RPMI7951 (cell line): ENCODE measurements at places on chromosomes 3 and 15.
A peak's percentile ranks its signal among the peaks of the same experiment; 100 is the strongest.

- peak; percentile 34 for DNase-seq
These were observed 1.0 kb downstream of the MYLK start for GRCh38 chr3:123883111-123883510.

DNA sequence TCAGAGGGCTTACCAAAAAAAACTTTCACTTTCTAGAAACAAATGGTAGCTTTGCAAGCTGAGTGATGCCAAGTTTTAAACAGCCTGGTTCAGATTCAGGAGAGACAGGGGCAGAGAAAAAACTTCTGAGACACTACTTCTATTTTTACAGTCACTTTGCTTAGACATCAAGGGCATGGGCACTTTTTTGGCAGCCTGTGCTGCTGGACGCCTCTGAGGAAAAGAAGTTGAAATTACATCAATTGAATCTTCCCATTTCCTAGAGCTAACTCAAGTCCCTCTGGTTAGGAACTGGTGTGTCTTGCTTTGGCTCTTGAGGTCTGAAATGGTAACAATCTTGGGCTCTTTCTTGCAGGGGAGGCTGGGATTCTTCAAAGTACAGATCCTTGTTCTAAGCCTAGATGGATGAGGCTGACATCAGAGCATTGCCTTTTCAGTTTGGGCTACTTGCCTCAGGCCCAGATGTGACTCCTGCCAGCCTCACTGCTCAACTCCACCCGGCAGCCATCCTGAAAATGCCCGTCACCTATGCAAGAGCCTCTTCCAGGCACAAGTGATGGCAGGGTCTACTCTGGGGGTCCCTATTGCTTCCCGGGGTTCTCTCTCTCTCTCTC is 357.5 kb downstream of the FOXP1 start:
- peak; percentile 31 for DNase-seq

- DNase-seq = peak; percentile 15
These were observed 30.6 kb upstream of the GPR160 start for GRCh38 chr3:170007031-170007663.

DNA sequence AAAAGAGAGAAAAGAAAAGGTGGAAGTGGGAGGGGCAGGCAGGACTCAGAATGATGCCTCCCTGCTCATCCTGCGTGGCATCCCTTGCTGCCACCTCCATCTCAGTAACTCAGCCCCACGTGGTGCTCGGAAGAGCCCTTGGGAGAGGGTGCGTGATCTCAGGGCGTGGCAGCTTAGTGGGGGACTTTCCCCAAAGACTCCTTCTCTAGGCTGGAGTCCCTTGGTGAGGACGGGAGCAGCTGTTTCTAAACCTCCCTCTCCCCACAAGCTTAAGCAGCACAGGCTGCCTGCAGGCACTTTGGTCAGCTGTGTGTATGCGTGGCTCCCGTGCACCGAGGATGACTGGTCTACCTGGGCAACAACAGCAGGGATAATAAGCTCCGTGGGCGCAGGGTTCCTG is 7.4 kb upstream of the ANPEP start:
- DNase-seq = peak; percentile 94

DNA sequence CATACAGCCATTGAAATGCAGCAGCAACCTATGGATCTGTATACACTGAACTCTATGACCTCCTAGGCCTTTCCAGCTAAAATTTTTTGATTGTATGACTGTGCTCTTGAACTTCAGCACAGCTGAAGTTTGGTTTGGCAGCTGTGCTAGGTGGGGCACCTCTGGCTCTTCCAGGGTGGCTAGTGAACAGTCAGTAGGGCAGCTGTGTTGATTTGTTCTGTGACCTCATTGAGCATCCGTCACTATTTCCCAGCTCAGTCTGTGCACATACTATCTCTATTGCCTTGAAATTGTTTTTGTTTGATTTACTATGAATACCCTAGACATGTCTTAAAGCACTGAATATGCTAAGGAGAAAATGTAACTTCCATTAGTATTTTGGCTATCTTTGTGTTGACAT is 363.2 kb upstream of the NAALADL2 start:
- DNase-seq = no peak

DNA sequence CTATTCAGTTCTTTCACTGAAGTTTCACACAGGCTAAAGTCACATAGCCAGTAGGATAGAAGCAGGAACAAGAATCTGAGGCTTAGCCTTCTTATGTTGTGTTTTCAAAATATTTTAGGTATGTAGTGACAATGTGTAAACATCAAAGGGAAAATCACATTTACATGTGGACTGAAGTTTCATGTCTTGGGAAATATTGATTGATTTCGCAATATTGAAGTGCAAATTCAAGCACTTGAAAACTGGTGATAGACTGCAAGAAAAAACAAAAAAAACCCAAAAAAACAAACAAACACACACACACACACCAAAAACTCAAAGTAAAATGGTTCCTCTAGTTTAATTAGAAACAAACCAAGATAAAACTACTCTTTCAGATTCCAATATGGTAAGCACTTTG is 773.3 kb downstream of the PDCD6IP start:
- DNase-seq = no peak

GRCh38 chr3:29854821-29855220 is 574.0 kb downstream of the RBMS3 start:
- DNase-seq = no peak

DNA sequence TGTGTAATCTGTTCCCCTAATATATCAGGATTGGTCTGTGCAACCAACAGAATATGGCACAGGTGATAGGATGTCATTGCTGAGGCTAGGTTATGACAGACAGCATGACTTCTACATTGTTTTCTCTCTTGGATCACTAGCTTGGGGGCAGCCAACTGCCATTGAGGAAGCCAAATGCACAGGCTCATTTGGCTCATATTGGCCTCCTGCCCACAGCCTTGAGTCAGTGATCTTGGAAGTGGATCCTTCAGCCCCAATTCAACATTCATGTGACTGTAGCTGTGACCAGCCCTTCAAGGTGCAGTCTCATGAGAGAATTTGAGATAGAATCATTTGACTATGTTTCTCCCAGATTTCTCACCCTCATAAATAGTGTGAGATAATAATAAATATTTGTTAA is 675.6 kb downstream of the GRM7 start:
- DNase-seq = no peak

DNA sequence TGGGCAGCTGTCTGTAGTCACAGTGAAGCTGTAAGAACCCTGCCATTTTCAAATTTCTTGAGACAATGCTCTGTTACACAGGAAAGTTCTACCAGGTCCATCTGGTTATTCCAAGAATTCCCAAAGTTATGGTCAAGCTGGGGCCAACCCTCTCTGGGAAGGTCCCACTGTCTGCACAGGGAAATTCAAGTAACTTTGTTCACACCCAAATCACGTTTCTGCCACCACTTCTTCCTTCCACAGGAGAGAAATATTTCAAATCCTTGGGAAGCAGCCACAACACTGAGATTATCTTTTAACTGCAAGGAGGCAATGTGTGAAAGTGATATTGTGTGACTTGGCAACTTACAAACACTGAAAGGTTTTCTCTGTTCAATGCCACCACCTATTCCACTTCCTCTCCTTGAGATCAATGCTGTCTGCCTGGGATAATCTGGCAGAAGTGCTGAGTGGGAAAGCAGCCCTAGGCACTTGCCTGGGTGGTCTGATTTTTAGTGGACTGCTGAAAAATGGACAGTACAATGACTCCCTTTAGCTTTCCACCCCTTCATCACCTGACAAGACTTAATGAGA is 5.6 kb downstream of the SCAMP2 start:
- DNase-seq = no peak

DNA sequence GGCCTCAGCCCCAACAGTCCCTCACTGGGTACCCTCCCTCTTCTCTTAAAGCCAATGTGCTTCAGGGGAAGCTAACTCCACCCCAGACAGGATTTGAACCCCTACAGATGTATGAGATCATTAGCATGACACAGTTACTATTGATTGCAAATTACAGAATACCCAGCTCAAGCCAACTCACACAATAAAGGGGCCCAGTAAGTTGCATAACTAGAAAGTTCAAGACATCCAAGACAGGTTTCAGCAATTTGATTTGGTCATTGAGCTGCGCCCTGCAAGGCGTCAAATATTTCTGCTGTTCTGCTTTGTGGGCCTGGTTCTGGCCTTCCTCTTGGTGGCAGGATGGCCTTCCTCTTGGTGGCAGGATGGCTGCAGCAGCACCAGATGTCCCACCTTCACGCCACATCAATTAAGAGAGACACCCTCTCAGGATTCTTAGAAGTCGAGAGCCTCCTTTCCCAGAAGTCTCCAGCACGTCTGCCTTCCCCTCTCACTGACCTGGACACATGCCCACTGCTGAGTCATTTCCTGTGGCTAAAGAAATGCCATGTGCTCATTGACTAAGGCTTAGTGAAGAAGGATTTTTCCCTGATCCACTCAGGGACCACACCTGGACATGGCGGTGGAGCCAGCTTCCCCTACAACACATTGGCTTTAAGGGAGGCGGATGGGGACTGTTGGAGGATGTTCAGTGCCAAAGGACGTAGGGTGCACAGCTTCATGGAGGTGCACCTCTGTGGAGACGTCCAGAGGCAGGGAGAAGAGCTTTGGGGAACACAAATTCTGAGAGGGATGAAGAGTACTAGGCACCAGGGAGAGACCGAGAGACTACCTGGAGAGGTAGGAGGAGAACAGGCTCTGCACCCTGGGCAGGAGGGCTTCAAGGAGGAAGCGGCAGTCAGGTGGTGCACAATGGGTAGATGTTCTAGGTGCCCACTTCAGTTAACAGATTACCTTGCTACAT is 49.1 kb downstream of the DNASE1L3 start:
- peak; percentile 98 for DNase-seq

DNA sequence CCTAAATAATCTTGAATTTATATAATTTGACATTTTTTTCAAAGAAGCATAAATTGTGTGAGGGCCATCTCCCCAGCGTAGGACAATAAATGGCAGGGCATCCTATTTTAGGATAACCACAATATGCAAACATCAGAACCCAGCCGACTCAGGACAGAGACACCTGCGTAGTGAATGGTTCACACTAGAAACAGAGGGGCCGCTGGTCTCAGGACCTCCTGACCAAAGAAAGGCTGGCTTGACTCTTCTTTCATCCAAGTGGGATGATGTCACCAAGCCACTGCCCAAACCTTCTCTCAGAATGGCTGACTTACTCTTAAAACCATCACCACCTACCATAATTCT is 162.1 kb downstream of the FOXP1 start:
- DNase-seq = no peak

- peak; percentile 62 for DNase-seq
These were observed 1.4 kb downstream of the SLTM start for GRCh38 chr15:58931987-58932588.

DNA sequence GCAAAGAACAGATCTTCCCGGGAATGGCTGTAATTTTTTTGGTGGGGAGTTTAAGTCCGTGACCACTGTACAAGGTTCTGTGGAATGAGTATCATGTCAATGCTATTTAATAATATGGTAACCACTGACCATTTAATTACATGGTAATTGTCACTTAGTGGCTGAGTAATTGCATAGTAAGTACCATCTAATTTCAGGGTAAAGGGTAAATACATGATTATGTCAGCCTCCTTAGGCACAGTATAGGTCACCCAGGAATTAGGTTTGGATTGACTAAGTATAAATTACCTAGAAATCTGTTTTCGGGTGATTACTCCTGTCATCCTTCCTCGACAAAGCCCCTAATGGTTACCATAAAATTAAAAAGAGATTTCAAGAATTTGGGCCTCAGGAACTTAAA is 120.1 kb upstream of the AGBL1 start:
- DNase-seq = no peak

GRCh38 chr3:181757694-181758306 is 46.1 kb downstream of the SOX2 start:
- no peak for DNase-seq

DNA sequence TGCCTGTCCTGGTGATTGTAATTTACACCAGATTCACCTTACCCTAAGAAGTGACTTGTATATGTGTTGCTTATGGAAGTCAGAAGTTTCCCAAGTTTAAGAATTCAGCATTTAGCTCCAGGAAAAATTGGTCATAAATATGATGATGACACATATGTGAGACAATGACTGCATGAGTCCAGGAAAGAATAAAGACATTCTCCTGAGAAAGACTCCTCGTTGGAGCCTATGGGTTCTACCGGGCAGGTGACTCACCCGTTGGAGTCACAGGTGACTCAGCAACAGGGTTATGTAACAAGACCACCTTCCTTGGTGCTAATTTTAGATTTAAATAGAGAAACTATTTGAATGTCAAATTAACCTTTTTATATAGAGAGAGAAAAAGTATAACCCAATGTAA is 662.4 kb downstream of the FHIT start:
- DNase-seq = peak; percentile 71

DNA sequence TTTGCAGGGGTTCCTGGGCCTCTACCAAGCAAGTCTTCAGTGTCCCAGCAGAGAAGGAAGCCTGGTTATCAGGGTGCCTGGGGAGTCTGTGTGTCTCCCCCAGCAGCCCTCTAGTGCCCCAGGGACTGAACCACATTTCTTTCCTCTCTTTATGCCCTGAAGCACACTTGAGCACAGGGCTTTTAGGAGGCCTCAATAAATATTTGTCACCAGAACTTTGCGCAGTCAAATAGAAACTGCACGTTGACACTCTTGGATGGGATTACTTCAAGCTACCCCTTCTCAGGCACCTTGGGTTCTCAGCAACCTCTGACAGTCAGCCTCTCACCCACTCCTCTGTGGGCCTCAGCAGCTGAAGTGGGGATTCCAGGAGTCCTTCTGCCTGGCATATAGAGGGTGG is 226.6 kb upstream of the HES1 start:
- DNase-seq = no peak

GRCh38 chr3:155211266-155211665 is 82.2 kb downstream of the STRIT1 start:
- DNase-seq = no peak

- DNase-seq = no peak
These were observed 3.8 kb upstream of the GABRR3 start for GRCh38 chr3:98038876-98039275.

GRCh38 chr3:45817831-45818522 is 21.6 kb upstream of the SLC6A20 start:
- DNase-seq = peak; percentile 98

GRCh38 chr3:150889106-150889505 is 16.1 kb downstream of the MINDY4B start:
- no peak for DNase-seq

GRCh38 chr3:5332270-5332956 is 144.9 kb downstream of the EDEM1 start:
- no peak for DNase-seq

- DNase-seq = peak; percentile 98
These were observed 46.3 kb downstream of the FOXP1 start for GRCh38 chr3:71537211-71537611.
